SJSA1 (cell line): ENCODE measurements at places on chromosomes 6 and 20. TPM values are rescaled to one million over a fixed set of nuclear protein-coding genes. Genes with fewer than 3 reads are reported as not detected.
A peak's percentile ranks its signal among the peaks of the same experiment; 100 is the strongest.

- DNase-seq = no peak
Observed at GRCh38 chr20:21230220-21230619, 72.9 kb upstream of the XRN2 start.

DNA sequence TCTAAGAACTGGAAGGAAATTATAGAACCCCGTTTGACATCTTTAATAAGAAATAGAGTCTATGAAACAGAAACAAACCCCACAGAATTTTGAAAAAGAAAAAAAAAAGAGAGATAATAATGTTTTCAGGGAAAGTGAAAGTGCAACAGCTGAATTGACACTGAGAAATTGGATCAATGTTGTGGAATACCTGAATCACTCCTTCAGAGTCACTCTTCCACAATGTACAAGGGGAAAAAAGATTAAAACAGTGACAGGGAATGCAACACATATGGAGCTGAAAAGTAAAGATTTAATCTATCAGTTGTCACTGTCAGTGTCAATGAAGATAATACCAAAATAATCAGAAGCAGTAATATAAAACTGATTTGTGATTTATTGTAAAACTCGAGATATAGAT is 520.8 kb upstream of the HS3ST5 start:
- no peak for DNase-seq

GRCh38 chr6:89254569-89254968 is 37.4 kb upstream of the GABRR1 start:
- DNase-seq = no peak

DNA sequence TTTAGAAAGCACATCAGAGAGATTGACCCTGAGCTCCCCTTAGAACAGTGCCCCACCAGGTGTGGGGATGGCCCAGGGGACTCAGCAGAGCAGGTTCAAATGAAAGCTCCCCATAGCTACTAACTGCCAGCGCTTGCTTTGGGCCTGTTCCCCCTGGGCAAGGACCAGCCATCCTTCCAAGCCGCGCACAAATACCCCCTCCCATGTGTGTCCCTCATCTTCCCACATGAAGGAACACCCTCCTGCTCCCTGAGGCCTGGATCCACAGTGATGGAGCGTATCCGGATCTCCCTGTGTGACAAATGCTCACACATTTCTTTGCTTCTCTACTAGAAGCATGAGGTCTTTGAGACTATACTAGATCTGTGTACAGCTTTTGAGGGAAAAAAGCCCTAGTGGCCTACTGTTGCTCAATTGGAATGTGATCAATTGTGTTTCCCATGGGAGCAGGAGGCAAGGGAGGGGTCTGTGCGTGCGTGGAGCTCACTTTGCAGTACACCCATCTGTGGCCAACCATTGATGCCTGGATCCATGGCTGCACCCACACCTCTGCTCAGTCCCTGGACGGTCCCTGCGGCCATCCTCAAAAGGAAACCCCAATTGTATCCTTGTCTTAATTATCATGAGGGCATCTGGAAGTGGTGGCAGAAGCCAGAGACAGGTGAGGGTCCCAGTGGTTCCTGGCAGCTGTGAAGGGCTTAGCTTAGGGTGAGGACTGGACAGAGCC is 1.4 kb upstream of the RAET1G start:
- DNase-seq = peak; percentile 22

GRCh38 chr20:62651285-62652021 is 9.2 kb downstream of the SLCO4A1 start:
- DNase-seq = no peak

GRCh38 chr20:50089787-50090177 is 23.2 kb downstream of the UBE2V1 start:
- no peak for DNase-seq

DNA sequence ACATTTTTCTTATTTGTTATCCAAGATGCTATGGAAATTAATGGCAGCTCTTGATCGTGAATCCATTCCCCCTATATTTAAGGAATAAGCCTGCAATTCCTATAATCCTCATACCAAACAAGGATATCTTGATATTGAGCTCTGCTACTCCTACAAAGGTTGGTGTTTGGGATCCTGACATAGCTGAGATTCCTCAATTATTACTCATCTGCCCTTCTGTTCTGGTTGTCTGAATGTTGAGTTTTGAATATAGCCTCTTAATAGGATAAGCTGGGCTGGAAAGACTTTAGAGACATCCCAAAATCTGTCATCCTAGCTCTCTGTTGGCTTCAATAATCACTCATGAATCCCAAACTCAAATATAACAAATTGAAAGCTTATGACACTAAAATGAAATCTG is 49.9 kb downstream of the CLIC5 start:
- peak; percentile 93 for DNase-seq

DNA sequence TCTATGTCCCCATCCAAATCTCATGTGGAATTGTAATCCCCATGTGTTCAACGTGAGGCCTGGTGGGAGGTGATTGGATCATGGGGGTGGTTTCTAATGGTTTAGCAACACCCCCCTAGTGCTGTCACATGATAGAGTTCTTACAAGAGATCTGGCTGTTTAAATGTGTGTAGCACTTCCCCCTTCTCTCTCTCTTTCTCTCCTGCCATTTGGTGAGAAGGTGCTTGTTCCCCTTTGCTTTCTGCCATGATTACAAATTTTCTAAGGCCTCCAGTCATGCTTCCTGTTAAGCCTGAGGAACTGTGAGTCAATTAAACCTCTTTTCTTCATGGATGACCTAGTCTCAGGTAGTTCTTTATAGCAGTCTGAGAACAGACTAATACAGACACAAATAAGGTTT is 165.4 kb downstream of the OGFRL1 start:
- no peak for DNase-seq

- no peak for DNase-seq
Observed at GRCh38 chr20:31956556-31957526, 5.0 kb upstream of the PDRG1 start.

DNA sequence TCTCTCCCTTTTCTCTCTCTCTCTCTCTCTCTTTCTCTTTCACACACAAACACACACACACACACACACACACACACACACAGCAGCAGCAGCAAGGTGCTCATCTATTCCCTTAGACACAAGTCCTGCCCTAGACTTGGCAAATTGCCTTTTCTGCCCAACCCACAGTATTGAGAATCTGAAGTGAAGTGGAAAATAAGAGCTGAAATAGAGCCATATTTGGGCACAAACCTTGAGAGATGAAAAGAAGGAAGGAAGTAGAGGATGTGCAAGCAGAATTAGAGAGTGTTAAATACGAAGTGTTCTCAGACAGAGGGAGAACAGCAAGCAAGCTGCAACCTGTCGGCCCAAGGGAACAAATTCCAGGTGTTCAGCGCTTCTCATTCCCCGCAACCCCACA is 557.5 kb upstream of the NOX3 start:
- no peak for DNase-seq

The RAB44 gene
- total RNA-seq = not detected in 2 replicates

The WFDC12 gene
- not detected in 2 replicates for total RNA-seq

The RNF146 gene
- 34.3 and 36.2 TPM in 2 replicates for total RNA-seq

The LIN28B gene
- total RNA-seq = not detected in 2 replicates
